ENCODE measurements at places on chromosomes 2 and 18.

DNA sequence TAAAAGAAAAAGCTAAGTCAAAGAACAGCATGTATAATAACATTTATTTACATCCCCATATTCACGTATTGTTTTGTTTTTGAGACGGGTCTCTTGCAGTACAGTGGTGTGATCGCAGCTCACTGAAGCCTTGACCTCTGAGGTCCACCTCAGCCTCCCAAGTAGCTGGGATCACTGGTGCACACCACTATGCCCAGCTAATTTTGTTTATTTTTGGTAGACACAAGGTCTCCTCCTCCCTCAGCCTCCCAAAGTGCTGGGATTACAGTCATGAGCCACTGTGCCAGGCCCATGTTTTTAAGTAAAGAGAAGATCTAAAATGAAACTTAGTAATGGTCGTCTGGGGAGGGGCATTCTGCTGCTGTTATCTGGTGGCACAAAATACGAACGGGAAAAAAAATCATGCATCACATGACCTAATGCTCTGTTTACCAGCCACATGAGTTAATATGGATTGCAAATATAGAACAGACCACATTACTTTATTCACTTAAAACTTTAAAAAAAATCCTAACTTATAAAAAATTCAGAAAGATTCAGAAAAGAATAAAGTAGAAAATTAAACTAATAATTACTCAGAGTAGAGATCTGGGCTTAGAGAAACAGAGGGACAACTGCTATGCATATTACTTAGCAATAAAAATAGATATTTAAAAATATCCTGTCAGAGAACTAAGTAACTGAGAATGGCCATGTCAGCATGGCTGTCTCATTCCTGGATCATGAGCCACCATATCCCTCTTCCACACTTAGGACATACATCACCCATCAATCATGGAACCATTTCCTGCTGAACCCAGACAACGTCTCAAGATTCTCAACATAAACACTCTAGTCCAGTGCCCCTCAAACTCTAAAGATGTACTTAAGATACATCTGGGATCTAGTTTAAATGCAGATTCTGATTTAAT lies 7.3 kb downstream of the MMADHC start:
- no peak for DNase-seq

GRCh38 chr2:150478200-150478974 lies 9.1 kb downstream of the RND3 start:
- DNase-seq, result no peak

DNA sequence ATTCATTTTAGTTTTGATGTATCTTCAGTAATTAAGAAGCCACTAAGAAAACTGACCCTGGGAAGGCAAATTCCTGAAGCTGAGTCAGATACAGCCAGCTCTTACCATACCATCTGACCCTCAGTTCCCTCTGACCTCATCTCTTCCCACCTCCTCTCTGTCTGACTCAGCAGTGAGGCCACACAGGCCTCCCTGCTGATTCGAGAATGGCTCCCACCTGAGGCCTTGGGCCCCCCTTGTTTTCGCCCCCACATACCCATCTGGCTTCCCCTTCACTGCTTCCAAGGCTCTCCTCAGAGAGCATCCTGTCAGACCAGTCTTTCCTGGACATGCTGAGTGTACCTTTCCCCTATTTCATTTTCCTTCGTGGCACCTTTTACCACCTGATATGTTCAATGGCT lies 71.0 kb upstream of the CYP1B1 start:
- no peak for DNase-seq

DNA sequence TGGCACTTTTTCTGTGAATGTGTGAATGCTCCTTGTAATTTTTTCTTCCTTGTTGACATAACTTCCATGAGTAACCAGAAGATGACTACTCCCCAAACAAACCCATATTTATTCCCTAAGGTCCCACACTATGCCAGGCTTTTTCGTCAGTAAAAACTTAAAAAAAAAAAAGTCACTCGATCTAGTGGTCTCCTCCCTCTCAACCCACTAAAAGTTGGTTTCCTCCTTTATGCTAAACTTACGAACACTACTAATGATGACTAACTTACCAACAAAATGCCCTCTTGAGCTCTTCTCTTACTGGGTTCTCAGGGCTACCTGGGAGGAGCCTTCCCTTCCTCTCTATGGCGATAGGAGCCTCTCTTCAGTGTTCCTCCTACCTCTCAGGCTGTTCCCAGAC lies 18.2 kb downstream of the ACVR1 start:
- DNase-seq, result no peak

GRCh38 chr2:23485841-23486683 lies 101.1 kb downstream of the KLHL29 start:
- DNase-seq, result no peak

- DNase-seq, result peak; percentile 63
Observed at GRCh38 chr2:85390941-85391669, 19.1 kb downstream of the CAPG start.

GRCh38 chr2:223532712-223533111 lies 69.4 kb downstream of the SCG2 start:
- no peak for DNase-seq

DNA sequence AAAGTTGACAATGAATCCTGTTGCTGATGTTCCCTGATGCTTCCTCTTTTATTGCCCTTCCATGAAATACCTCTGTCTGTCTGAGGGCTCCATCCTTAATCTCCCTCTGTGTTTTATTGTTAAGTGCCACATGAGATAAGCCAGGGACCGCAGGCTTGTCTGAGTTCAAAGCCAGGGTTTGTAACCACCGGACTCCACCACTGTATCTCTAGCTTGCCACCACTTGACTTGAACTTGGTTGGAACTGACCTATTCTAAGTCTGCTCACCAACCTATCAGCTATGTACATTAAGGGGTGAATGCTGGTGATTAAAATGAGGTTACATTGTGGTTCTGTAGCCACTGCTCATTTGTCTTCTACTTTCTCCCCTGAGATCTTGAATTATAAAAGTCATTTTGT lies 328.5 kb upstream of the ZEB2 start:
- DNase-seq, result no peak

DNA sequence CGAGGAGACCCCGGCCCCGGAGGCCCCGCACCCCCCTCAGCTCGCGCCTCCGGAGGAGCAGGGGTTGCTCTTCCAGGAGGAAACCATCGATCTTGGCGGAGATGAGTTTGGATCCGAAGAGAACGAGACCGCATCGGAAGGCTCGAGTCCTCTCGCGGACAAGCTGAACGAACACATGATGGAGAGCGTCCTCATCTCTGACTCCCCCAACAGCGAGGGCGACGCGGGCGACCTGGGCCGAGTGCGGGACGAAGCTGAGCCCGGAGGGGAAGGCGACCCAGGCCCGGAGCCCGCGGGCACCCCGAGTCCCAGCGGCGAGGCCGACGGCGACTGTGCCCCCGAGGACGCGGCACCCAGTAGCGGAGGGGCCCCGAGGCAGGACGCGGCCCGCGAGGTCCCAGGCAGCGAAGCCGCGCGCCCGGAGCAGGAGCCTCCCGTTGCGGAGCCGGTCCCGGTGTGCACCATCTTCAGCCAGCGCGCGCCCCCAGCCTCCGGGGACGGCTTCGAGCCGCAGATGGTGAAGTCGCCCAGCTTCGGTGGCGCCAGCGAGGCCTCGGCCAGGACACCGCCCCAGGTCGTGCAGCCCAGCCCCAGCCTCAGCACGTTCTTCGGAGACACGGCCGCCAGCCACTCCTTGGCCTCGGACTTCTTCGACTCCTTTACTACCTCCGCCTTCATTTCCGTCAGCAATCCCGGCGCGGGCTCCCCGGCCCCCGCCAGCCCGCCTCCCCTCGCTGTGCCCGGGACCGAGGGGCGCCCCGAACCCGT lies 8.3 kb downstream of the TRAPPC12 start:
- no peak for DNase-seq

DNA sequence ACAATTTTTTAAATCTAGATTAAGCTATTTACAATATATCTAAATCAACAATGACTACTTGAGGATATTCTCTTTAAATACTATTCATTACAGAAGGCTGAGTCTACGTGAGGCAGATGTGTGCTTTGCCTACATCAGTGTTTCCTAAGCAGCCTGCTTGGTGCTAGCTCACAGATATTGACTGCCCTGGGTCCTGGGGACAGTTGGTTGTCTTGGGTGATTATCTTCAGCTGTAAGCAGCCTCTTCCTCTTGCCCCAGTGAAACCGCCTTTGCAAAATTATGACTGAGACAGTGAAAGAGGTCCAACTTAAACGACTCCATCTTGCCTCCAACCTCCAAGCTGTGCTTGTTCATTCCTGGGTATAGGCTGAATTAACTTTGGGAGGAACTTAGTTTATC lies 39.6 kb upstream of the CCDC88A start:
- DNase-seq, result no peak

All from CD4-positive, alpha-beta T cell treated with Interleukin-6 at 100 ng/mL for 8 hours (primary cell).